ENCODE measurements at places on chromosomes 13 and 19.

DNA sequence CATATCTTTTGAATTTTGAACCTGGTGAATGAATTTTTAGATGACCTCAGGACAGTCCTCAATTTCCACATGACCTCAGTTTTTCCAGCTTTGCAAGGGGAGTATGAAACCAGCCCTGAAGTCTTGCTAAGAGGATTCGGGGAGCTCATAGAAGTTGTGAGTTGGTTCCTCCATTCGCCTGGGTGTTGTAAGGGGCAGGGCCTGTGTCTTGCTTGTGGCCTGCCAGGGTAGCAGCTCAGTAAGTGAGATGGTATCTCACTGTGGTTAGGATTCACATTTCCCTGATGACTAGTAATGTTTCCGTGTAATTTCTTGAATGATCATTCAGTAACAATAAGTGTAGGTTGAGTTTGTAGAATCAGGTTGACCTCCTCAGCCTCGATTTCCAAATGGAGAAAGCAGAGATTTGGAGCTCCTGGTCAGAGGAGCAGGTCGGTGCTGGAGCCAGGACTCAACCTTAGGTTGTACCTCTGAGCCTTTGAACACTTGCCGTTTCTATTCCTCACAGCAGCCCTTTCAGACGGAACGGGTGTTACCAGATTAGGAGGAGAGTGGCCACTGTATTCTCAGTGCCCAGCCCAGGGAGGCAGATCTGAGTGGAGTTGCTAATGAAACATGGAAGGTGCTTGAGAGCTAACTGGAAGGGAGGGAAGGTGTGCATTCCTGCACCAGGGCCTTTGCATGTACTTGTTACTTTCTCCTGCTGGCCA is 14.6 kb downstream of the NACC1 start:
- DNase-seq: no peak

GRCh38 chr19:53874606-53874990 is 6.9 kb downstream of the MYADM start:
- no peak for DNase-seq

DNA sequence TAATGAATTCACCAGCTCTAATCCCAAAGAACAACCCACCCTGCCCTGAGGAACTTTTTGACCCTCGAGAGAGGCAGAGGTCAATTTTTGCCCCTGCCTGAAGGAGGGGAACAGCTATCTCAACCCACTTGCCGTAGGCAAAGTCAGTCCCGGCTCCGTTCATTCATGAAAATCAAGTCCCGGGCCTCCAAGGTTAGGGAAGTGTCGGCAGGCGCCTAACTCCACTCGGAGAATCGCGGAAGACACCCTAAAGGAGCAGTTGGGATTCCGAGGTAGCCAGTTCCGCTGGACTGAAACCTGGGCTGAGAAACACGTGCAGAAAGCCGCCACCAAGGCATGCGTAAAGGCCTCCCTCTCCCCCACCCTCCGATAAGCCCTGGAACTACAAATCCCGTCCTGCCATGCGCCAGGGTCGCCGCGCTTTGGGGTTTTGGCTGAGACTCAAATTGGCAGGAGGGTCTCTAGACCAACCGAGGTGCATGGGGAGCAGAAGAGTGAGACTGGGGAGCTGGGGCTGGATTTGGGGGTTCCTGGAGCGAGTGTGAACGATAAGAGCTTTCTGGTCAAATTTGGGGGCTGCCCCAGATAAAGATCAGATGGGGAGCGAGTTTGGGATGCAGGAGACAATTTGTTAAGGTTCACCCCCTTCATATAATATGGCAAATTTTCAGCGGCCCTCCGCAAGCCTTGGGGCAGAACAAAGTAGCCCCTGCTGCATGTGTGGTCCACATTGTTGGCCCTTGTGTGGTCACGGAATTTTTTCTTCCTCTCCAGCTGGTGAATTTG is at the start of gene TNPO2:
TSS of gene TNPO2 (minus strand) at position 292 of the 786 bp plus-strand sequence. CDS start 2,955 bp downstream, outside the sequence.
- peak; percentile 15 for DNase-seq

DNA sequence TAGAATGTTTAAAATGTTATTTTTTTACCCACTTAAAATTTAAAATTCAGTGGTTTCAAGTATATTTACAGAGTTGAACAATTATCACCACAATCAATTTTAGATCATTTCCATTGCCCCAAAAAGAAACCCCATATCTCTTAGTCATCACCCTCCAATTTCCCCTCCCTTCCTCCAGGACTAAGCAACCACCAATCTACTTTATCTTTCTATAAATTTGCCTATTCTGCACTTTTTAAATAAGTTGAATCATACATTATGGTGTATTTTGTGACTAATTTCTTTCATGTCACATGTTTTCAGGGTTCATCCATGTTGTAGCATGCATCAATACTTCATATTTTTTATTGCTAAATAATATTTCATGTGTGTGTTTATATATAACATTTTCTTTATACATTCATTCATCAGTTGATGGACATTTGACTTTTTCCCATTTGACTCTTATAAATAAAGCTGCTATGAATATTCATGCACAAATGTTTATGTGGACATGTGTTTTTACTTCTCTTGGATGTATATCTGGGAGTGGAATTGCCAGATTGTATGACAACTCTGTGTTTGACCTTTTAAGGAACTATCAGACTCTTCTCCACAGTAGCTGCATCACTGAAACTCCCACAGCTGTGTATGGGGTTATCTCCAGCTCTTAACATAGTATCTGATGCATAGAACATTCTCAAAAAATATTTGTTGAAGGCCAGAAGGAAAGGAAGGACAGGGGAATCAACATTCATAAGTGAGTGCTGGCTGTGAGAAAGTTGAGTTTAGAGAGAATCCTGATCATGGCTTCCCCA is 107.8 kb upstream of the OXGR1 start:
- no peak for DNase-seq

- no peak for DNase-seq
Measured at GRCh38 chr19:57016076-57016475, 103.7 kb upstream of the USP29 start.

DNA sequence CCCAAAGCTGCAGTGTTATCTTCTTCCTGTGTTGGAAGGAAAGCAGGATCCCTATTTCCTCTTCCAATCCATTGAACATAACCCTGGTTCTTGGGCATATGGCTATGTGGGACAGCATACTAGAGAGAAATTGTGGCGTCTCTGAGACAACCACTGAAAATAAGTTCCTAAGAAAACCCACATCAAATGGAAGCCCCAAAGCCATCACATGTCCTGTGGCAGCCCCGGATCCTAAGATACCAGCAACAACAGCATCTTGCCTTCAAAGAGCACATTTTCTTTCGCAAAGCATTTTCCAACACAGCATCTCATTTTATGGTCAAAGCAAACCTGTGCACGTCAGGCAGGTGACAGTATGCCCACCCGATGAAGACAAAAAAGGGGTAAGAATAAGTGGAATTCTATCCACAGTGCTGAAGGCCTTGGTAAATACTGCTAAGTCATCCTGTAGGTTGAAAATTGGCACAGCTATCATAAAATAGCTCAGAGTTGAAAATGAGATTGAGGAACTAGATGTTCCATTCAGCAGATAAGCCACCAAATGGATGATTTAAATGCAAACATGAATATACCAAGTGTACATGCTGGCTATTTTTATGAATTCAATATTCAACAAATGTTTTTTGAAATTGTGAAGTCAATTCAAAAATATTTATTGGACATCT is 232.2 kb downstream of the DLEU7 start:
- no peak for DNase-seq

- no peak for DNase-seq
Measured at GRCh38 chr19:34881982-34882381, 44.7 kb upstream of the ZNF30 start.

DNA sequence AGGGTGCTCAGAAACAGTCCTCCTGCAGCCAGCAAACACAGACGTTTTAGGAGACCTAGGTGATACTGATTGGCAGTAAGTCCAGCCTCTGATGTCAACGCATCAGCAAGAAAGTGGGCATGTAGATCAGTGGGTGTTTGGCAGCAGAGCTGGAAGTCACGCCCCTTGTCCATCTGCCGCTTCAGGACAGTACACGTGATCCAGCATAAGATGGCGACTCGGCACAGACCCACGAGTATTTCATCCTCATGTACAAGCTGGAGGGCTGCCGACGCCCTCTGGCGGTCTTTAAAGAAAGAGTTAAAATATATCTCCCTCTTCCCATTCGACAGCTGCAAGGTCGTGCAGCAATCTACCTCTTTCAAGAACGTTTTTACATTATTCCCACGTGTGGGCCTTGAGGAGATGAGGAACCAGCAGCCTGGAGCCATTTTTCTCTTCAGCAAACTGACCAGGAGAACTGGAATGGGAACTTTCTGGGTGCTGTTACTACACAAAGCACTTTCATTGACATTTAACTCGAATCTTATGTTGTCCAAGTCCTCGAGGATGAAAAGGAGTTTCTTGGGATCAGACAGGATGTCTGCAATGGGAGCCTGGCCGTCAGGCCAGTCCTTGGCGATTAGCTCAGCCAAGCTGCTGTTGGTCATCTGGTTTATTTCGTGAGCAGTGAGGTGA is 22.3 kb downstream of the NLRP11 start:
- DNase-seq: peak; percentile 85

DNA sequence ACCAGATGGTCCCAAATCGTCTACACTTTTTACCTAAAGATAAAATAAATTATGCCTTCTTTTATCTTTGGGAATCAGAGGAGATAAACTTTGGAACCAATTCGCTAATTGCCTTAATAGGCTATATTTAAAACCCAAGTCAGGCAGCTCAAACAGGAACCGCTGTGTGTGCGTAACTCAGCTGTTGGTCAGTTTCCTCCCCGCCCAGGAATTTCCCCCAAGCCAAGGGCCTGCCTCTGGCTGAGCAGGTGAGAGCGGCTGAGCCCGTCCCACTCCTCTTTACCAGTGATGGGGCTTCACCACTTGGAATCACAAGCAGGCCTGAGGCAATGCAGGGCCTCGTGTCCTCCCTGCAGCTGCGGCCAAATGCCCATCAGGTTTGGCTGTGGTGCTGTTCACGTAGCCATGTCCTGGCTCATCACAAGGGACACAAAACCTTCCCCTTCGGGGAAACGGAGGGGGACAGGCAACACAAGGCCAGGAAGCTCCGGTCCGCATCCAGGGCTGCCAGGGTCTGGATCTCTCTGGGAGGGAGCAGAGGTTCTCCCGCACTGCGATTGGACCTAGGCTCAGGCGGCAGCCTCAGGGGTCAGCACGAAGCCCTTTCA is 503 bp upstream of the SLC7A9 start:
- DNase-seq: no peak

DNA sequence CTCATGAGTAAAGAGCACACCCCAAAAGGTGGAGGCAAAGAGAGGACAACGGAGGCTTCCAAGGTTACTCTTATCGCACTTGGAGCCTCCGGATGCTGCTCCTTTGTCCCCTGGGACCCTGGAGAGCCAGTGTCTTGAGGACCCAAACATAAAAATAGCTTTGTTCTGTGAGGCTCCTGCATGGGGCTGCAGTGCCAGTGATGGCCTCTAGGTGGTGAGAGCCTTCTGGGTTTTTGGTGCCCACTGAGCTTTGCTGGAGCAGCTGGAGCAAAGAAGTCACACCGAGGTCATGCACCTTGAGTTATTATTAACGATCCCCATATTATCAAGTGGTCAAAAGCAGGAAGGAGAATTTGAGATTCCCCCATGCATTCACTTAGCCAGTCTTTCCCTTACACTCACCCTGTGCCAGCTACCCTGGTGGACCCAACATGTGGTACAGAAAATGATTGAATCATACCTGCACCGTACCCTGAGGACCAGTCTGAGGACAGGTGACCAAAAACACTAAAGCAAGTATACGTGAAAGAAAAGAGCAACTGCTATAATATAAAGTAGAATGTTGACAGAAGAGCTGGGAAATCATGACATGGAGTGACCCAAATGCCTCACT is 41.5 kb downstream of the ZNF682 start:
- no peak for DNase-seq

DNA sequence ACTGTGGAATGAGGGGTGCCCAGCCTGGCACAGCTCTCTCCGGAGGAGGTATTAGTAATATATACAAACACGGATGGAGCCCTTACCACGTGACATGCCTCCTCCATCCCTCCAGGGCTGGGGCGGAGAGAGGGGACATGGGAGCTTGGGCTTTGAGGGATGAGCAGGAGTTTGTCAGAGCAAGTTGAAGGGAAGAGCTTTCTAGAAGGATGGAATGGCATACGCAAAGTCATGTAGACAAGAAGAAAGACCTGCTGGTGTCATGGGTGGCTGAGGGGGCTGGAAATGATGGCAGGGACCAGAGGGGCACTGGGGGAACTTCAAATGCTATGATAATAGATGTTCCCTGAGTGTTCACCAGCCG is 2.6 kb downstream of the MPND start:
- no peak for DNase-seq

GRCh38 chr19:12937093-12937926 is 1.1 kb upstream of the CALR start:
- no peak for DNase-seq

GRCh38 chr19:1421958-1422305 is 14.5 kb downstream of the DAZAP1 start:
- no peak for DNase-seq

GRCh38 chr13:99982731-99983498 is 1.3 kb downstream of the ZIC2 start:
- DNase-seq: no peak

GRCh38 chr13:51168623-51169022 is 53.6 kb upstream of the FAM124A start:
- no peak for DNase-seq

GRCh38 chr13:86464193-86464592 is 665.0 kb upstream of the SLITRK6 start:
- DNase-seq: no peak

DNA sequence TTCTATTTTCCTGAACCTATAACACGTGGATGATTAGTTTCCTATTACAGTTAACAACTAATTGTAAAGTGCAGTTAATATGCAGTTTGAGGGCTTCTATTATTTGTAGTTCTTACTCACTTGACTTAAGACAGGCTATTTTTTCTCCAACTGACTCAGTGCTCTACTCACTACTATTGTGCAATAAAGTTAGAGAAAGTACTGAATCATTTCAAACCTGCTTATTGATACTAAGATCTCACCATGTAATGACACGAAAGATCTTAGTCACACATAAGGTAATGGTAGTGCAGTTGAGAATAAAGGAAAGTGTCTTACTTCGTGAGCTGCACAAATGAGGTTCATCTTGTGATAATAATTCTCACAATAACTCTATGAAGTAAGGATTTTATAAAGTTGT is 22.8 kb upstream of the ITM2B start:
- no peak for DNase-seq

GRCh38 chr19:47495478-47496372 is 11.7 kb upstream of the KPTN start:
- no peak for DNase-seq

DNA sequence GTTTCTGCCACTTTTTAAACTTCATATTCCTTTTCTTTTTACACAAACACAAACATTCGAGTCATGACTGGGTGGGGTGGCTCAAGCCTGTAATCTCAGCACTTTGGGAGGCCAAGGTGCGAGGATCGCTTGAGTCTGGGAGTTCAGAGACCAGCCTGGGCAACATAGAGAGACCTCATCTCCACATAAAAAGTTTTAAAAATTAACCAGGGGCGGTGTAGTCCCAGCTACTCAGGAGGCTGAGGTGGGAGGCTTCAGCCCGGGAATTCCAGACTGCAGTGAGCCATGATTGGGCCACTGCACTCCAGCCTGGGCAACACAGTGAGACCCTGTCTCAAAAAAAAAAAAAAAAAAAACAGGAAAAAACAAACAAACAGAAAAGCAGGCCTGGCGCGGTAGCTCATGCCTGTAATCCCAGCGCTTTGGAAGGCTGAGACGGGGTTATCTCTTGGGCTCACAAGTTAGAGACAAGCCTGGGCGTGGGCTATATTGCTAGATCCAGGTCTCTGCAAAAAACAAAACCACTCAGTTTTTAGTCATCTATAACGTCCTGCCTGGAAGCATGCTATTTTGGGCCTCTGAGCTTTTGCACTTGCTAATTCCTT is 583 bp upstream of the BAX start:
- DNase-seq: no peak

- no peak for DNase-seq
Measured at GRCh38 chr13:110367620-110368019, 60.5 kb downstream of the COL4A2 start.

- DNase-seq: no peak
Measured at GRCh38 chr13:20254076-20254475, 22.0 kb upstream of the GJB6 start.
